ENCODE measurements at places on chromosomes 12 and 14. TPM values are rescaled to one million over a fixed set of nuclear protein-coding genes. Genes with fewer than 3 reads are reported as not detected.

NDRG2 gene
- 5.2 TPM for total RNA-seq

CHURC1 gene
- total RNA-seq, result 35.3 TPM

DNA sequence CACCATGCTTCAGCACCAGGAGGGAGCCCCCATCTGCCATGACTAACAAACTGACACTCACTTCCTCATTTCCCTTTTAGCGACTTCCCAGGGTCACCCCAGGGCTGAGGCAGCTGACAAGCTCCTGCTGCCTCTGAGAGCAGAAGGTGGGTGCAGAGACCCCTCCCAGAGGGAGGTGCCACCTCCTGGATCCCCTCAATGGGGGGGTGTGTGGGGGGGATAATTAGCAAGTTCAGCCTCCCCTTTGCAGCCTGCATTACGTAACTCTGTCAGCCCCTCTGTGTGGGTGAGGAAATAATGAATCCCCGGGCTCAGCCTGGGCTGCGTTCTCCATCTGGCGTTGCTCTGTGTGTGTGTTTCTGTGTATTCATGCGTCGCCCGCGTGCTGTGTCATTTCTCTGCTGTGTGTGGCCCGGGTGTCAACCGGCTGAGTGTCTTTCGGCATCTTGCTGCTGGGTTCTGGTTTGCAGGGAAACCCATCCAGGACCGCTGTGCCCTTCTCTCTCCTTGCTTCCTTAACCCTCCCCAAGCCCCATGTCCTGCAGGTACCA, 28.0 kb downstream of the NOS1 start:
- DNase-seq, result no peak

DNA sequence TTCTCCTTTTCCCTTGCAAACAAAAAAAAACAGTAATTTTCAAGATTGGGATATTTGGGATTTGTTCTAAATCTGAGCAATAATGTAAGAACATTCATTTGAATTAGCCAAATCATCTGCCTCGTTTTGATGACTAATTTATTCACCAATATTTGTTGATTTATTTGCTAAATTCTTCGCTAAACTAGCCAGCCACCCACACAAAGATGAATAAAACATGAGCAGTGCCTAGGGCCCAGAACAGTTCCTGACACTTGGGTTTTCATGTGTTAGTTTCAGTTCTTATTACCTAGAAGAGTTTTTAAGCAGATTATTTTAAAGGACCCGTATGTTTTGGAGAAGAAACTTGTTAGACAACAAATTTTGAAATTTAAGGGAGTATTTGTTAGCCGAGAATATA, 1.4 kb downstream of the ETNK1 start:
- no peak for DNase-seq

DNA sequence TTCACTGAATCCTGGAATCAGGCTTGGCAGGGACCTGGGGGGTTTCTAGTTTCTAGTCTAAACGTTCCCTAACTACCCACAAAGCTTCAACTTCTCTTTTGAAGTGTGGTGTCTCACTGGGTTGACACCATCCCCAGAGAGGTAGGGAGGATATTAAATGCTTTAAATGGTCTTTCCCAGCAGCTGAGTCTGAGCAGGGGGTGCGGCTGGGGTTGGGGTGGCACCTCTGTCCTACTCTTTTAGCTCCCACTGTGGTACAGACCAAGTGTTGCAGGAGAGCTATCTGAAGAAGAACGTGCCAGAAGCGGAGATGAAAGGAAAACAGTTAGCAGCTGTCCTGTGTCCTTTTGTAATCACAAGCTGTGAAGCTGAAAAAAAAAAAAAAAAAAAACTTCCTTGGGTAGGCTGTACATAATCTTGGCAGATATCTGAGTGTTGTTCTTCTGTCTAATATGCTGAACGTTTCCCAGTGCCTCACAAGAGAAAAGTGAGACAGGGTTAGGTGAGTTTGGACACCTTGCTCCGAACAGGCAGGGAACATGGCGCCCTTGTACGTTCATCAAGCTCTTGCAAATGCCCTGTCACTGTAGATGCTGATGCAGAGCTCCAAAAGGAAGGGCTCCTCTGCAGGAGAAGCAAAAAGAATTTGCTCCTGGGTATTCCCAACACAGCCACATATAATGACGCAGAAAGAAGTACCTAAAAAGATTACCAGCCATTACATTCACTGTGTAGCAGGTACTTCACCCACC, 447.2 kb downstream of the APAF1 start:
- no peak for DNase-seq

- peak; percentile 53 for DNase-seq
Measured at GRCh38 chr12:97038834-97039233, 131.8 kb downstream of the NEDD1 start.

GRCh38 chr12:108930155-108930554, 50.3 kb downstream of the DAO start:
- no peak for DNase-seq

GRCh38 chr12:22334410-22335100, at the start of gene ST8SIA1:
ST8SIA1 (minus strand) TSS chr12:22334707; CDS start chr12:22334232, 475 bp downstream.
- DNase-seq, result no peak

Measured in kidney epithelial cell (primary cell).